Cortex of kidney (tissue), 1 donor: ENCODE measurements at places on chromosomes 16 and 17.

DNA sequence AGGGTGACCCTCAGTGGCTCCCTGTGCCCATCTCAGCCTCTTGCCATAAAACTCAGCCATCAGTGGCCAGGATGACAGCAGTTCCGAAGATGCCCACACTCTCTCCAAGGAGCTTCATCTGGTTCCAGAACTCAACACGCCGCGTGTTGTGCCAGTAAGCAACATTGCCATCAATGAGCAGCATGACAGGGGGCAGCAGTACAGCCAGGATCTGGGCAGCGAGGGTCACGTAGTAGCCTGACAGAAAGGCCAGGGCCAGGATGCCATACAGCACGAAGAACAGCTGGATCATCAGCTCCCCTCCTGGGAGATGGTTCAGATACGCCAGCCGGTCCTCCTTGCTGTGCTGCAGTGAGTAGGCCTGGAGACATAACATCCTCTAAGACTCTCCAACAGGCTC lies 2.9 kb downstream of the TMEM101 start:
- DNase-seq = no peak

- DNase-seq = no peak
Observed at GRCh38 chr17:41972571-41973407, 6.2 kb downstream of the CNP start.

- DNase-seq = no peak
Observed at GRCh38 chr16:86466696-86467406, 43.5 kb upstream of the FOXF1 start.

- DNase-seq = no peak
Observed at GRCh38 chr17:80122926-80123505, 21.6 kb downstream of the GAA start.

DNA sequence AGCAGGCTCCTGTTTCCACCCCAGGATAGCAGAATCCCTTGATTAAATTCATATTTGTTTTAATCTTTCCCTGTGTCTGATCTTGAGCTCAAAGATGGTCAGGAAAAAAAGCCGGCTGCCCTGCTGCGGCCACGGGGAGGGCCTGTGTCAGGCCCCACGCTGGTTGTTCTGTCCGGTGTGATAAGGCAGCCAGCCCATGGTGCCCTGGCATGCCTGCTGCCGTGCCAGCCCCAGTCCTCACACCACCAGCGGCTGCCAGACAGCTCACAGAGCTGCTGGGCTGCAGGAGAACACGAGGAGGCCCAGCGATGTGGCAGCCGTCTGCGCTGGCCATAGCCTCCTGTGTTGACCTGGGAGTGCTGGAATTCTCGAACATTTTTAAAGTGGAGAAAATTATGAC lies 34.7 kb upstream of the BRD7 start:
- DNase-seq = no peak

DNA sequence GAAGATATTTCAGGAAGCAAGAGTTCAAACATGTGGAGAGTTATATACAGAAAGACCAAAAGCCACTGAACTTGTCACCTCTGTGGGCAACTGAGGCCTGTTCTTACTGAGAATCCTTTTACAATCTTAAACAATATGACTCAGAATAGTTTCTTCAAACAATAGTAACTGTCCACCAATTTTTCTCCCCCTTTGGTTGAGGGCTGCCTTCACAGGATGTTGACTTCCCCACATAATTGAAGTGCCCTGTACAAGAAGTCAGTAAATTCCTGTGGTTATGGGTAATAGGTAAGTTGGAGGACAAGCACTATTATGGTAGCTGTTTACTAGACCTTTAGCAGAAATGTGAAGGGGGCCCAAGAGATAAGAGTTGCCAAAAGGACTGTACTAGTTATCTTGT lies 215.8 kb downstream of the CDH8 start:
- DNase-seq = no peak

DNA sequence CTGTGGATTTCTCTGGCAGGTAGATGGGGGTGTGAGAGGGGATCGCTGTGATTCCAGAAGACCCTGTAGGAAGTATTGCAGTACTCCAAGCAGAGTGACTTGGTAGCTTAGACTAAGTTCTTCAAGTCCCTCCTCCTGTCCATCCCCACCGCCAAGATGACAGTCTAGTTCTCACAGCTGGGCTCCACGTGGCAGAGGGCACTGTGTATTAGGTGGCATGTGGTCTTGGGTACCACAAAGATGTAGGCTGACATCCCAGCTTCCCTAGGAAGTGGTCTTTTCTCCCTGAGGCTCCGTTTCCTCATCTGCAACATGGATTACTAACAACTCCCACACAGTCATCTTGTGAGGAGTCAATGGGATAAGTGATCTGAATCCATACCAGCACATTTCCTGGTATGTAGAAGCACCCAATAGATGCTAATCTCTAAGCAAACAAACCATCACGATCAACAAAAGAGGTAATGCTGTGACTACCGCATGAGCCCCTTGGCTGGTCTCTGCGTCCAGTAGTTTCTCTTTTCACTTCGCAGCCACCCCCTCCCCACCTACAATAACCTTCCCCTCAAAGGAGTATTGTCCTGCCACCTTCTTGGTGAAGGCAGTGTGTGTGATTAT lies 349.1 kb upstream of the EEF2KMT start:
- DNase-seq = no peak

DNA sequence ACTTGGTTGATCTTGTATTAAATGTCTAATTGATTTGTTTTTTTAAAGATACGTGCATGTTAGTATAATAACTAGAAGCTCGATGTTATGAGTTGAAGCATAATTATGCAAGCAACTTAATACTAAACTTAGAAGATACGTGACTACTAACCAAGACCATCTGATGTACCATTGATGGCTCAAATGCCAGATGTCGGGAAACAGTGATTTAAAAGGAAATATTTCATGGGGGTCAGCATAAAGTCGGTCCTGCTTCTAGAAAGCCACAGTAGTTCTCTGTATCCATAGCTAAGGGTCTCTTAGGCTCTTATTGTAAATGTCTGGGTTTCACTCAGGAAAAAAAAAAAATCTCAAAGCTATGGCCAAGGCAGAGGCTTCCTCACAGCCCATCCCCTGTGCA lies 61.2 kb upstream of the RBFOX1 start:
- no peak for DNase-seq

- no peak for DNase-seq
Observed at GRCh38 chr17:4588391-4588790, 4.1 kb downstream of the SMTNL2 start.

GRCh38 chr16:50365791-50366575 lies 2.8 kb downstream of the BRD7 start:
- DNase-seq = no peak

DNA sequence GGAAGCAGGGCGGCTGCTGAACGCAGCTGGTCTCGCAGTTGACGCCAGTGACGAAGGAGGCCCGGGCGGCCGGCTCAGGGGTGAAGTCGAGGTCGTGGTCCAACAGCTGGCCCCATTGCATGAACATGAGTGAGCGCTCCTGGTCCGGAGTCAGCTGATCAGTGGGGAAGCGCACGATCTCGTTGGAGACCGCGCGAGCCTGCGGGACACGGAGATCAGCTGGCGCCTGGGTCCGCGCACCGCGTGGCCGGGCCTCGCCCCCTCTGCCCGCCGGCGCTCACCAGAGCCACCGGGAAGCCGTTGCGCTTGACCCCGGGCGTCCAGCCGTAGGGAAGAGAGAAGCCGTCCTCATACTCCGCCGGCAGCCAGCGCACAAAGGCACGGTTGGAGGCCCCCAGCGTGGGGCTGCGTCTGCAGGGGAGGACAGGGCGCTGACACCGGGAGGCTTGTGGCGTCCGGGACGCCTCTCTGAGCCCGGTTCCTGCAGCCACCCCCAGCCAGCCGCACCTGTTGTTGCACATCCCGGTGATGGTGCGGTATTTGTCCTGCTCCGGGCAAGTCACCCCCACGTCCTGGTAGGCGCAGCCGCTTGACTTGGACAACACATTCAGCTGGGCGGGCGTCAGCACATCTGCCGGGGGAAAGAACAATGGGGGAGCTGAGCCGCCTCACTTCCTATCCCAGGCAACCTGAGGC lies 1.6 kb downstream of the MPO start:
- DNase-seq = no peak

GRCh38 chr16:78502812-78503350 lies 403.4 kb downstream of the WWOX start:
- DNase-seq = no peak

- DNase-seq = no peak
Observed at GRCh38 chr17:51647067-51647466, 386.7 kb downstream of the UTP18 start.

DNA sequence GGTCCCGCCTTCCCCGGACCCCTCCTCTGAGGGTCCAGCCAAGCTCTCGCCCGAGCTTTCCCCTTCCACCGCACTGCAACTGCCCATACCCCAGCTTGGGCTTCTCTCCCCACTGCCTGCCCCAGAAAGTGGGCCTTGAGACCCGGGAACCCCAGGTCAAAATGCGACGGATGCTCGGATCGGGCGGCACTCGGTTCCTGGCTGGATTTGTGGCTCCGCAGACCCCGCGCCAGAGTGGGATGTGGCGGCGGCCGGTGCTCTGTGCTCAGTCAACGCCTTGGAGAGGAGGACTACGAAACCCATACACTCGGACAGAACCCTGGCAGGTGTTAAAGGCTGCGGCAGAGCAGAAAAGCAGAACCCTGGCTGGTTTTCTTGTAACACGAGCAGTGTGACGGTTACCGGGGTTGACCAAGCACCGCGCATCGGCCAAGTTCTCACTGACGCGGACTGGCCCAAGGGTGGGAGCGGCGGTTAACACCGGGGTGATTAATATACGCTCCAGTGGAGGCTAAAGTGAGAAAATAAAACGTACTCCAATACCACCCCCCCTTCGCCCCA lies 885 bp upstream of the SLFN13 start:
- no peak for DNase-seq

DNA sequence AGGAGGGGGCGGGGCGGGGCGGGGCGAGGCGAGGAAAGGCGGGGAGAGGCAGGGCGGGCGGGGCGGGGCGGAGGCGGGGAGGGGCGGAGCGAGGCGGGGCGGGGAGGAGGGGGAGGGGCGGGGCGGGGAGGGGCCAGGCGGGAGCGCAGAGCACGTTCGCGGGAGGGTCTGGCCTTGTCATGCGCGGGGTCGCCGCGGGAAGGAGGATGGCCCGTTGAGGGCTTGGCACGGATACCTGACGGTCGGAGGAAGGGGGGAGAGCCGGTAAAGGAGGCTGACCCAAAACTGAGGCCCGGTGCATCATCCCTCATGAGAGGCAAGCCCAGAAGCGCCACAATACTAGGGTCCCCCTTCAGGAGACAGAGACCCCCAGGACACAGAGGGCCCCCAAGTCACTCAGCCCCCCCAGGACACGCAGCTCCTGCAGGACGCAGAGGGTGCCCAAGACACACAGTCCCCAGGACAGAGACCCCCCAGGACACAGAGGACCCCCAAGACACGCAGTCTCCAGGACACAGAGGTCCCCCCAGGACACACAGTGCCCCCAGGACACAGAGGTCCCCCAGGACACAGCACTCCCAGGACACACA lies 593 bp upstream of the WDR45B start:
- no peak for DNase-seq

GRCh38 chr17:39401412-39402243 lies at the start of gene FBXL20:
Gene FBXL20, minus strand, starts transcription at chr17:39401626. Its CDS starts 224 bp downstream, at chr17:39401402.
- peak; percentile 72 for DNase-seq

- no peak for DNase-seq
Observed at GRCh38 chr17:33940769-33941370, 314.2 kb upstream of the CCL2 start.

GRCh38 chr17:1169221-1169928 lies 10.4 kb downstream of the ABR start:
- DNase-seq = no peak

- DNase-seq = no peak
Observed at GRCh38 chr17:14334919-14335318, 34.0 kb downstream of the HS3ST3B1 start.

DNA sequence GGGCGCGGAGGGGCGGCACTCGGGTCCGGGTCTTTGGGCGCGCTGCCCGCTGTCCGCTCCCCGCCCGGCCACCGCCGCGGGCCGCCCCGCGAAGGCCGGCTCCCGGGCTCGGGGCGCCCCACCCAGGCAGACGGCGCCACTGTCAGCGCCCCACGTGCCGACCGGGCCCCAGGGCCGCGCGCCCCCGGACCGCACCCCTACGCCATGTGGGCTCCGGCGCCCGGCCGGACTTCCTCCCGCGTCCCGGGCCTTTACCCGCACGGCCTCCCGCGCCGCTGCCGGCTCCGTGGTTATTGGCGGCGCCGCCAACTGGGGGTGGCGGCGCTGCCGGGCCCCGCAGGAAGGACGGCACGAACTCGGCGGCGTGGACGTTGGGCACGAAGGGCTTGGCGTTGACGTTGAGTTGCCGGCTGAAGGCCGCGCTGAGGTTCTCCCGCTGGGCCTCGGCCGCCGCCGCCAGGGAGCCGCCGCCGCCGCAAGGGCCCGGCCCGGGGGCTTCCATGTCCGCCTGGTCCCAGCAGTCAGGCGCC lies 577 bp downstream of the GSPT1 start:
- DNase-seq = no peak

GRCh38 chr16:19583665-19584300 lies 28.3 kb downstream of the VPS35L start:
- no peak for DNase-seq

GRCh38 chr16:77613095-77613494 lies 109.2 kb upstream of the NUDT7 start:
- no peak for DNase-seq

GRCh38 chr17:60851181-60851580 lies 173.5 kb downstream of the BCAS3 start:
- no peak for DNase-seq

- no peak for DNase-seq
Observed at GRCh38 chr16:24838554-24839266, 7.1 kb upstream of the SLC5A11 start.

DNA sequence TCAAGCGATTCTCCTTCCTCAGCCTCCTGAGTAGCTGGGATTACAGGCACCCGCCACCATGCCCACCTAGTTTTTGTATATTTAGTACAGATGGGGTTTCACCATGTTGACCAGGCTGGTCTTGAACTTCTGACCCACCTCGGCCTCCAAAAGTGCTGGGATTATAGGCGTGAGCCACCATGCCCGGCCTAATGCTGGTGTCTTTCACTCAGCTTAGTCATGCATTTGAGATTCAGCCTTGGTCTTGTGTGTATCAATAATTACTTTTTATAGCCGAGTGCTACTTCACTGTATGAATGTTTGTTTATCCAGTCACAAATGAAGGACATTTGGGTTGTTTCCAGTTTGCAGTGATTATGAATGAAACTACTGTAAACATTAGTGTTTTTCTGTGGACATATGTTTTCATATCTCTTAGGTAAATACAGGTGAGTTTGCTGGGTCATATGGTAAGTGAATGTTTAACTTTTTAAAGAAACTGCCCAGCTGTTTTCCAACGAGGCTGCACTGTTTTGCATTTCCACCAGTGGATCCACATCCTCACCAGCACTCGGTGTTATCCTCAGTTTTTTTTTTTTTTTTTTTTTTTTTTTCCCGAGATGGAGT lies 11.0 kb upstream of the PLCG2 start:
- DNase-seq = no peak

DNA sequence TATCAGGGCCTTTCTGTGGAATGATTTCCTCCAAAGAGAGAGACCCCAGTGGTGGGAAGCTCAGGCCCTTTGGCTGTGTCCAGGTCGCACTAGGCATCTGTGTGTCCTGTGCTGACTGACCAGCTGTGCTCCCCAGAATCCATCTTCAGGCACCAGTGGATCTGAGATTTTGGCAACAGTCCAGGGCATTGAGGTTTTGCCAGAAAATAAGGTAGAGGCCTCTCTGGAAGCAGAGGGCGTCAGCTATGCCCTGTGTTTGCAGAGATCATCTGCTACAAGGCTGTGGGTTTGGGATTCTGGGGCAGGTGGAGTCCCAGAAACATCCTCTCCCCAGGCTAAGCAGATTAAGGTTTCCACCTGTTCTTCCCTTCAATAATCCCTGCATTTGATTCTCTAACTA lies 57.5 kb upstream of the TOB1 start:
- DNase-seq = no peak

GRCh38 chr17:70100983-70101382 lies 26.0 kb downstream of the KCNJ16 start:
- no peak for DNase-seq
